ENCODE measurements at places on chromosomes 3 and 15.
A peak's percentile ranks its signal among the peaks of the same experiment; 100 is the strongest.

DNA sequence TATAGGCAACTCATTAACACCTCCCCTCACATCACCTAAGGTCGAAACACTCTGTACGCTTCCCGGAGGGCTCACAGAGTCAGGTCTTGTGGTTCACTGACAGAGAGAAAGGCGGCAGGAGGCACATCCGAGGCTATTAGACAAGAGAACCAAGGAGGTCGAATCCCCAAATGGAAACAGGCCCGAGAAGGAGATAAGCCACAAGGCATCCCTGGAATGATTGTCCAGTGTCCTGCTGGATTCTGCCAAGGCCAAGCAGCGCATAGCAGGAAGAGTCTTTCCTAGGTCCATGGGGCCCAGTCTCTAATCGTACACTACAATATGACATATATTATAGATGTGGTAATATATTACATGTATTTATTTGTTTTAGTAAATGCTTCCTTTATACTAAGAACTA lies 58.5 kb downstream of the ANXA2 start:
- no peak for DNase-seq

DNA sequence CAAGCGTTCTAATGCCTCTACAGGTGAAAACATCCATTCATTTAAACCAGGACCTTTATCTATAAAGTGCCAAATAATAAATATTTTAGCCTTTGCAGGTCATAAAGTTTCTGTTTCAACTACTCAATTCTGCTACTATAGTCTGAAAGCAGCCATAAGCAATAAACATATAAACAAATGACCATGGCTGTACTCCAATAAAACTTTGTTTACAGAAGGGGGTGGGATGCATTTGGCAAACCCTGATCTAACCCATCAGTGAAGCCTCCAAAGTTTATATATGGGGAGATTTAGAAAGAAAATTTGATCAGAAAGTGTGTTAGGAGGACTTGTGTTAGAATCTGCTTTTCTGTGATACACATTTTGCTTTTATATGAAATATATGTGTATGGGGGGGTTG lies 161.3 kb downstream of the ZBTB20 start:
- DNase-seq, result no peak

DNA sequence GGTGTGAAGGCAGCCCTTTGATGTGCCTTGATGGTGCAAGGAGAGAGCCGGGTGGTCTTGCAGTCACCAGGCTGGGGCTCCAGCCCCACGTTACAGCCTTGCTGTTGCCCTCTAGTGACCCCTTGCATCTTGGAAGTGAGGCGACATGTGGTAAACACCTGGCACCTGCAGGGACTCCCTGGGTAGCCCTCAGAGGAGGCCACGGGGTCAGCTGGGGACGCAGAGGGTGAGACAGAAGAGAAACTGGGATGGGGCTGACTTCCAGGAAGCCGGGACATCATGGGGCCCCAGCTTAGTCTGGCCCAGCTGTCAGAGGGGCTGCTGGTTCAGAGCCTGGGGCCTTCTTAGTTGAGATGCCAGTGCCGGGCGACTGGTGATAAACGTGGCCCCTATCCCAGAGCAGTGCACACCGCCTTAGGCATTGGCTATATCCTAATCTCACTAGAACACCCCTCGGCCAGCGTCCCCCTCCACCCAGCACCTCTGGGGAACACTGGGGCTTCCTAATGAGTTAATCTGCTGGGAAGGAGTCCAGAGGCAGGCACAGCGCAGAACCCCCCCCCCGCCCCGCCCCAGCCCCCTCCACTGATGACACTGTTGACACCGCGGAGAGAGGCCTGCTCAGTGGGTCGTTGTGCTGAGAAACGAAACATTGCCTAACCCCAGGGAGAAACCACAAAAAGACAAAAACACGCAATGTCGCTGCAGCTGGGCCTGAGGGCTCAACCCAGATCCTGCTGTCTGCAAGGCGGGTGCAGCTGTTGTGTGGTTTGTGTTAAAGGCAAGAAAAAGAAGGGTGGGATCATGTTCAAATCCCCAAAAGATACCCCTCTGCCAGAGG lies 60.5 kb upstream of the KLF13 start:
- no peak for DNase-seq

- no peak for DNase-seq
Measured at GRCh38 chr15:80241508-80241907, 10.5 kb downstream of the CTXND1 start.

GRCh38 chr3:57978316-57978715 lies 29.9 kb upstream of the FLNB start:
- no peak for DNase-seq

DNA sequence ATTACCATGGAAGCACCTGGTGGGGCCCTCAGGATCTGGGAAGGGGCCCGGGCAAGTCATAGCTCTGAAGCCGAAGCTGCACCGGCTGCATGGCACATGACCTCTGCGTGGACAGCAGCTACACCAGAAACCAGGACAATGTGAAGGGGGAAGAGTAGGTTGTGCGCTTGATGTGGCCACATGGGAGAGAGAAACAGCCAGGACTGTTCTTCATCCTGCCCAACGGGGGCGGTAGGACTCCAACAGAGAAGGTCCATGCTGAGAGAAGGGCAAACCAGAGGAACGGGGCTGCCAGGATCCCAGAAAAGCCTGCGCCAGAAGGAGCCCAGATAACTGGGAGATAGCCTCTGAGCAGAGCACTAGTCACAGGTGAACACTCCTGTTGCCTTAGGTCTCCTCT lies 54.9 kb upstream of the PRR20G start:
- no peak for DNase-seq

DNA sequence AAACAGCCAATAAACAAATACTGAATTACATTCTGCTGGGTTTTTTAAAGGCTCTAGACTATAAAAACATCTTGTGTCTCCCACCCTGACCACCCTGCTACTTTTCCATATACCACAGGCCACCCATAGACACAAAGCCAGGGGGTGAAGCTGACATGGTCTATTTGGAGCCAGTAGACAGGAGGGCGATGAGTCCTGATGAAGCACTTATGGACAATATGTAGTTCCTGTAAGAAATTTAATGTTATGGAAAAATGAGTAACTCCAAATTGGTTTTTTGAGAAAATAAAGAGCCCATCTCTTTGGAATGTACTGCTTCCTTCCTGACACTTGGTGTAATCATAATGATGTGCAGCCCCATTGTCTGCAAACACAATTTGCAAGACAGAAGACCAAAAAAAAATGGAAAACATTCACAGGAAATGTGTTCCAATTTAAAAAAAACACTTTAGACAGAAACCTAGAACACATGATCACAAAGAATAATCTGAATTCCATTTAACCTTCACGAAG lies 11.8 kb downstream of the SSR3 start:
- DNase-seq, result no peak

GRCh38 chr3:195107593-195107992 lies 163.4 kb downstream of the XXYLT1 start:
- DNase-seq, result no peak

DNA sequence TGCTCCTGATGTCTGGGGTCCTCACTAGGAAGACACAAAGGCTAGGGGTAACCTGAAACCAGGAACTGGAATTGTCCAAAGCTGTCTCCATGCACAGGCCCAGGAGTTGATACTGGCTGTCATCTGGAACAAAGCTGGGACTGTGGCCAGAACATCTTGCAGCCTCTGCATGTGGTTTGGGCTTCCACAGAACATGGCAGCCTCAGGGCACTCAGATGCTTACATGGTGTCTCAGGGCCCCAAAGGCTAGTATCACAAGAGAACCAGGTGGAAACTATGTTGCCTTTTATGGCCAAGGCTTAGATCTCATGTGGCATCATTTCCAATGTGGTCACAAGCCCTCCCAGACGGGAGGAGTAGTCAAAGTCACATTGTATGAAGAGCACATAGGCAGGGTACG lies 335.2 kb upstream of the TRIM42 start:
- no peak for DNase-seq

DNA sequence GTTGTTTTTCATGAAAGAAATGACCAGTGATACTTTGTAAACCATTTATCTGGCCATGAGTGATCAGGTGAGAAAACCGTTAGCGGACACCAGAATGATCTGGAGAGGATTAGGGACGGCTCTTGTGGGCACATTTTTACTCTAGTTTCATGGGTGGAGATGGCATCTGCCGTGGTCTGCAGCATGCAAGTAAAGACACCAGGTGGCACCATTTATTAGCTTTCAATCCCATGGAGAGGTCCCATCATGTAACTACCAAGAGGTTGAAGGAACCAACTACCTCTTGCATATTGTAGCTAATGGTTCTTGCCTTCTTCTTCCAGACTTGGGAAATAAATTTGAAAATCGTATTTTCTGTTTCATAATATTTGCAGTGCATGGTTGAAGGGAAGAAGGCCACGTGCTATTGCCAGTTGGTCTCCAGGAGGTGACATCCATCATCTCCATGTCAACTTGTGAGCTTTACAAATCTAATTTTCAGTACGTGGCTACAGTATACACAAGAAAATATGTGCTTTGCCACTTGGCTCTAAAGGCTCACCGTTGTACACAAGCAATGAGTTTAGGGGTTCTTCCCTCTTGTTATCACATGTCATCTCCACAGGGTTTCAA lies 1.5 kb upstream of the MAPKBP1 start:
- DNase-seq, result peak; percentile 25

- no peak for DNase-seq
Measured at GRCh38 chr3:107619549-107619948, 96.8 kb downstream of the BBX start.

DNA sequence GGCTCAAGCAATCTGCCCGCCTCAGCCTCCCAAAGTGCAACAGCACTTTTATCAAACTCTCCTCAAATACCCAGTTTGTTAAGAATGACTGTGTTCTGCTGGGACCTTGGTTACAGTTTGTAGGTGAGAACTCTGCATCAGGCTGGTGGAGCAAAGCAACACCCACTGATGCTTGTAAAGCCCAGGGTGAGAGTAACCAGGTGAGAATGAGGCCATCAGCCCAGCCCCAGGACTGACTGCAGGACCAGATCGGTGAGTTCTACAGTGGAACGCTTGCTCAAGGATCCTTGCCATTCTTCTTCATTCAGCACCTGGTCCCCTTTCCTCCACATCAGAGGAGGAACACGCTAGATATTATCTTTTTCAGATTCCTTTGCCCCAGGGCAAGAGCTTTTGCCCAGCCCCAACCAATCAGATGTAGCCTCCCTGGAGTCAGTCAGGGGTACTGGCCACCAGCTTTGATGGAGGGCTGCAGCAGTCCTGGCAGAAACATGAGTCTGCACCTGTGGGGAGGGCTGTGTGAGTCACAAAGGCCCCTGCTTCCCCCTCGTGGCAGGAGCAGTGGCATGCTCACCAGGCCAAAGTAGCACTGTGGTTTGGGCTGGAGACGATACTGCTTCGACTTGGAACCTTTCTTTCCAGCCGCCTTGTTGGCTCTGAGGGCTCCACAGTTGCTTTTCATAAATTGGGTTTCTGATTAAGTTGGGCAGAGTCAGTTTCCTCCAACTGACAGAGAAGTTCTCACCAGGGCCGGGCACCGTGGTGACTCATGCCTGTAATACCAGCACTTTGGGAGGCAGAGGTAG lies 3.5 kb upstream of the SHISA5 start:
- no peak for DNase-seq

GRCh38 chr3:72143322-72143721 lies 358.4 kb upstream of the PROK2 start:
- DNase-seq, result no peak

GRCh38 chr3:29385046-29385830 lies 104.4 kb downstream of the RBMS3 start:
- no peak for DNase-seq

DNA sequence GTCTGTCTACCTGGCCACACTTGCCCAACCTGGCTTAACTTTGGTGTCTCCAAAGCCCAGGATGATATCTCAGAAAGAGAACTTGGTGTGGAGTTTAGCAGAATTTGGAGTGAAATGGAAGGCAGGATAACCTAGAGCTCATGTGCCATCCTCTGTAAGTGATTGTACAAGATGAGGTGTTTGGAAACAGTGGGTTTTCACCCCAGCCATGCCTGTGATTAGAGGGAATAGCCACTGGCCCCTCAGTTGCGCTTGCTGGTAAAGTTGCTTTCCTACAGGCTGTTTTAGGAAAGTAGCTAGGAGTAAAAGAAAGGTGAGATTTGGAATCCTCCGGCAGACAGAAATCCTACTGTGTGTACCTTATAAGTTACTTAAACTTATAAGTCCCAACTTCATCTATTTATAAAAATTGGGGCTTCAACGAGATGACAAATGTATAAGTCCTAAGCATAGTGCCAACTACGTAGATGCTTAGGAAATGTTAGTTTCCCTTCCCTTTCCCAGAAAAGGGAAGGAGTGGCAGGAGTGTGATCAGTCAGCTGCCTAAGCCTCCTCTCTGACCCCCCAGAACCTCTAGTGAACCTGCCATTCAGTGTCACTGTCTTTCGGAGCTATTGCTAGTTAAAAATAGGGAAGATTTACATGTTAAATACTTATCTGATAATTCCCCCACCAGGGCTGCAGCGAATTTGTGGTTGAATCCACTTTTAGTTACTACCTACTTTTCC lies 13.4 kb upstream of the BMF start:
- DNase-seq, result no peak

- no peak for DNase-seq
Measured at GRCh38 chr3:184712248-184713039, 580 bp upstream of the MAGEF1 start.

- DNase-seq, result peak; percentile 84
Measured at GRCh38 chr3:49093853-49094767, at the start of gene QRICH1. TSS of gene QRICH1 (minus strand) at chr3:49094071. CDS start at chr3:49077017, 17,054 bp downstream.

DNA sequence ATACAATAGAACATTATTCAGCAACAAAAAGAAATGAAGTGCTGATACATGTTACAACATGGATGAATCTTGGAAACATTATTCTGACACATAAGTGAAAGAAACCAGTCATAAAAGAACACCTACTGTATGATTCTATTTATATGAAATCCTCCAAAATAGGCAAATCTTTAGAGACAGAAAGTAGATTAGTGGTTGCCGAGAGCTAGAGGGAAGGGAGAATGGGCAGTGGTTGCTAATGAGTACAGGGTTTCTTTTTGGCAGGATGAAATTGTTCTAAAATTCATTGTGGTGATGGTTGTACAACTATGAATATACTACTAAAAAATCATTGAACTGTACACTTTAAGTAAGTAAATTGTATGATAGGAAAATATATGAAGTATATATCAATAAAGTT lies 6.3 kb upstream of the LRRC58 start:
- no peak for DNase-seq

DNA sequence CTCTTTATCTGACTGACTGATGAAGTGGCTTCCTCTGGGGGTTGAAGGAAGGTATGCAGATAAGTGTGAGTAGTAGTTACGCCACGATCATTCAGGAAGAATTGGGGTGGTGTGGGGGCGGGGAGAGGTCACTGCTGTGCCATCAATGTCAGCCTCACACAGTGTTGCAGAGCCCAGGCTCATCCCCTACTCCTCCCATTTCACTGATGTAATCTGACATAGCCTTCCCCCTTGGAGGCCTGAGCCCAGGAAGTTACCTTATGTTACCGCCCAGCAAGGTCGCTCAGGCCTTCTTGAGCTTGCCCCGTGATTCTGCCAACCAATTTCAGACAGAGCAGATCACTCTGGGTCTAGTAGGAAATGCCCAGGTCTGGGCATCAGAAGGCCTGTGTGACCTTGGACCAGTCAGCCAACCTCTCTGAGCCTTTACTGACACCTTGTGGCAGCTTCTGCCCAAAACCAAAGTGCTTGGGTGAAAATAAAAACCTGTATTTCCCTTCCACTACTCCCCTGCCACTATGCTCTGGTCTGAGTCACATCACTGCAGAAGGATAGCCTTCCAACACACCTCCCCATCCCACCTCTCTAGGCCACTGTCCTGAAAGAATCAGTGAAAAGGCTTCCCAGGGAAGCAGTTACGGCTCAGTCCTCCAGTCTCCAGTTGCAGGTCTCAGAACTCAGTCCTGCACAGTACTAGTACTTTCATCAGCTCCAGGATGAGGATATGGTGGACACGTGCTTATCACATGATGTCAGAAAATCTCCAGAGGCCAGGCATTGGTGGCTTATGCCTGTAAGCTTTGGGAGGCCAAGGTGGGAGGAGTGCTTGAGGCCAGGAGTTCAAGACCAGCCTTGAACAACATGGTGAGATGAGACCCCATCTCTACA lies 28.1 kb upstream of the INSYN1 start:
- DNase-seq, result no peak

All from NCI-H774 (cell line).